SIG-M5 (cell line): ENCODE measurements at places on chromosomes 7 and 10.

DNA sequence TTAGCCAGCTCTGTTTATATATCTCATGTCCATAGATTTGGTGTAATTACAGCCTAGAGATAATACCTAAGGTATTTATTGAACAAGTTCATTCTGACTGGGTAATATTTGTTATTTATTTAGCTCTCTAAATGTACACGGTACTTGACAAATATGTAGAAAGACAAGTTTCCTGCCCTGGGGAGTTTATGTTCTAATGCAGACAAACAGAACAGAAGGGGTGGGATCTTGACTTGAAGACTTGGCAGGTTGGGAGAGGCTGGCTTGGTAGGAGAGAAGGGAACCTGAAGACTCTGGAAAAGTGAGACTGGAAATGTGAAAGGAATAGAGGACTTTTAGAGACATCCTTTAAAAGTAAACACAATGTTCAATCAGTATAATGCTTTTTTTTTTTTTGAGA is 97.7 kb upstream of the CDK6 start:
- no peak for DNase-seq

DNA sequence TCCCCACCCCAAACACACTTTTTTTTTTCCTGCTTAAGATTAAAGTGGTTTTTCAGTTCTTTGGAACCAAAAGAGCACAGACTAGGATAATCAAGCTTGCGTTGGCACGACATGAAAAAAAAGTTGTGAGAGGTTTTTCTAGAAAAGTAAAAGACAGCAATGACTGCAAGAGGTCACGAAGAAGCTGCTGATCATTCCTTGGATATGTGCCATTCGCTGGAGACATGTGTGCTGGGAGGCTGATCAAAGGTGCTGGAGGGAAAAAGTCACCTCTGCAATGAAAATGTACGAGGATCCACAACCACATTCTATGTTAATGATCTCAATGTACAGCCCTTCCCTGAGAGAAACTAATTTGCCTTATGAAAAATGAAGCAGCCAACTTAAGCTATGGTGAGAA is 5.4 kb downstream of the AKR1B1 start:
- DNase-seq = no peak

DNA sequence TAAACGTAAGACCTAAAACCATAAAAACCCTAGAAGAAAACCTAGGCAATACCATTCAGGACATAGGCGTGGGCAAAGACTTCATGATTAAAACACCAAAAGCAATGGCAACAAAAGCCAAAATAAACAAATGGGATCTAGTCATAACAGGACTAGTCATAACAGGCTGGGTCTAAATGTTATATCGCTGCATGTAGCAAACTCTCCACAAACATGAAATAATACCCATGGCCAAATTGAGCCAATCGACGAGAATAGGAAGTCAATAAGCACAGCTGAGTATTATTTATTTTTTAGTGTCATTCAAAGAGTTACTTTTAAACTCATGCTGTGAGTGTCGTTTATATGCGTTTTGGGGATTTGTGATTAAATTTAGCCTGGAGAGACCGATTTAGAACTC is 225.1 kb downstream of the TFEC start:
- no peak for DNase-seq

GRCh38 chr10:110810625-110811024 is 61.1 kb upstream of the PDCD4 start:
- DNase-seq = no peak

DNA sequence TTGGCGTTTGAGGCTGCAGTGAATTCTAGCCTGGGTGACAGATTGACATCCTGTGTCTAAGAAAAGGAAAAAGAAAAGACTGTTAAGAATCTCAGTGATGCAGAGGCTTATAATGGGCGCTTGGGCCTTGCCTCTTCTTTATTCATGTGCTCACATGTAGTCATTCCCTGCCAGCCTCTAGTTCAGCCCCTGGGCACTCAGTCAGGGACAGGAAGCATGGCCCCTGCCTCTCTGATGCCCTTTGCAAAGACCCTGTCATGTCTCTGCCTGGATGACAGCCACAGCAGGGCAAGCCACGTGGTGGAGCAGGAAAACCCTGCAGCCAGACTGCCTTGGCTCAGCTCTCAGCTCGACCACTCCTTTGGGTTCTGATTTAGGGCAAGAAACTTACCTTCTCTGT is 368.9 kb downstream of the RPS24 start:
- no peak for DNase-seq

- no peak for DNase-seq
These were observed 9.9 kb downstream of the CCNY start for GRCh38 chr10:35346248-35346647.

GRCh38 chr7:41825927-41826480 is 123.1 kb upstream of the INHBA start:
- DNase-seq = no peak

GRCh38 chr7:42628054-42628453 is 283.8 kb downstream of the C7orf25 start:
- no peak for DNase-seq

GRCh38 chr10:79044846-79045245 is 23.9 kb upstream of the ZMIZ1 start:
- DNase-seq = no peak

- no peak for DNase-seq
These were observed 361 bp upstream of the PLXDC2 start for GRCh38 chr10:19815731-19816410.

- DNase-seq = no peak
These were observed 32.1 kb upstream of the A1CF start for GRCh38 chr10:50917486-50917885.

DNA sequence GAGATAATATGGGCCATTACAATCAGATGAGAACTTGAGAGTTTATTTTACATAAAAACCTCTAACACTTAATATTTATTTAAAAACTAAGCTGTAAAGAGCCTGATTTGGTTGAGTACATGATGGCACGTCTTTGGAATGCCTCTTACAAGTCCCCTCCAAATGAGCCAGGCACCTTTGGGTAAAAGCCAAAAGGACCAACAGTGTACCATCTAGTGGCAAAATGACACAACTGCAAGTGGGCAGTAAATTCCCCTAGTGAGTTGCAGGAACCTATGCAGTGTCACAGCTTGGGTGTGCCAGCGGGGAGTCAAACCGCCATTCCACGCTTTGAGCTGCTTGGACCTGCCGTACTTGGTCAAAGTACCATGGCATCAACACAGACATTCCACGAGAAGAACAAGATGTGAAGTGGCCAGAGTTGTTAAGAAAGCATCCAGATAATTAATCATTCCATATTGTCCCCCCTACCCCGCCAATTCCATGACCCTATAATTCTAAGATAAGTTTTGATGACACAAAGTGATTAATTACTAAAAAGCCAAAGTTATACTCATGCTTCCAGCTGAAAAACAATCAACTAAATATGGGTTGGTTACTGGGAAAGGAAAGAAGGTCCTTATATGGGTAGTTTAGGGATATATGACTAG is 115.2 kb downstream of the SORBS1 start:
- DNase-seq = no peak

- DNase-seq = no peak
These were observed 258.4 kb upstream of the SP8 start for GRCh38 chr7:21044913-21045568.

GRCh38 chr10:131131726-131132591 is 179.6 kb downstream of the TCERG1L start:
- DNase-seq = no peak

DNA sequence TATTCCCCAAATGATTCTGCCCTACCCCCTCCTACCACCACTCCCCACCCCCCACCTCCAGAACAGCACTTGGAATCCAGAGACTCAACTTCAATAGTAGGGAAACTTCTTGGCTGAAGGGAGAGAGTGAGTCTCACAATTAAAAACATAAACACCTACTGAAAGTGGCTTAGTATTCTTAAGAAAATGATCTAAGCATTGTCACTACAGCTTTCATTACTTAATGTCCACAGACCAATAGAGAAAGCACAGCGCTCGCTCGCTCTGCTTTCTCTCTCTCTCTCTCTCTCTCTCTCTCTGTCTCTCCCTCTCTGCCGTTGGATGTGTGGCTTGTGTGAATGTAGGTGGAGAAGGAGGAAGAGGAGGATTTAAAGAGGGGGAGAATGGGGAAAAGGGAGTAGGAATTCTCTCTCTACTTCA is 1.5 kb upstream of the SEMA3A start:
- DNase-seq = no peak

GRCh38 chr7:129417073-129417472 is 17.2 kb upstream of the STRIP2 start:
- no peak for DNase-seq

- DNase-seq = no peak
These were observed 730.5 kb downstream of the ZWINT start for GRCh38 chr10:55630491-55631056.

GRCh38 chr7:135557455-135558336 is at the start of gene NUP205:
Gene NUP205, plus strand, starts transcription at chr7:135557917. Its CDS starts 28 bp downstream, at chr7:135557945.
- DNase-seq = peak; percentile 75

- DNase-seq = no peak
These were observed 42.2 kb downstream of the MAD1L1 start for GRCh38 chr7:2190531-2190930.

GRCh38 chr10:79445977-79446757 is 743 bp upstream of the ZCCHC24 start:
- no peak for DNase-seq

DNA sequence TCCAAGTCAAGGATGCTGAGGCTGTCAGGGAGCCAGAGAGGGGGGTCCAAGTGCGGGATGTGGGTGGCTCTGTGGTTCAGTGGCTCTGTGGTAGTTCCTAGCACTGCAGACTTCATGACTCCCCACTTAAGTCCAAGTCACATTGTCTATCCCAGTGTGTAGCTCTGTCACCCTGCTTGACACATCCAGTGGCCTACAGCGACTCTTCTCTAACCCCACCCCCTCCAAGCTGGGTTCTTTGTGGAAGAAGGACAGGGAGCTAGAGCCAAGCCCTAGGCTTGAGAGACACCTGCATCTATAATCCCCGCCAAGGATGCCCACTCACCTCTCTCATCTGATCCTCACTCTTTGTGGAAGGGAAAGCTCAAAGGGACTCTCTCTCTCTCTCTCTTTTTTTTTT is 57.6 kb downstream of the ADCYAP1R1 start:
- no peak for DNase-seq

- DNase-seq = no peak
These were observed 170.4 kb downstream of the WNT2 start for GRCh38 chr7:117152213-117153007.

GRCh38 chr10:30967650-30968410 is 63.8 kb downstream of the ZNF438 start:
- DNase-seq = no peak

DNA sequence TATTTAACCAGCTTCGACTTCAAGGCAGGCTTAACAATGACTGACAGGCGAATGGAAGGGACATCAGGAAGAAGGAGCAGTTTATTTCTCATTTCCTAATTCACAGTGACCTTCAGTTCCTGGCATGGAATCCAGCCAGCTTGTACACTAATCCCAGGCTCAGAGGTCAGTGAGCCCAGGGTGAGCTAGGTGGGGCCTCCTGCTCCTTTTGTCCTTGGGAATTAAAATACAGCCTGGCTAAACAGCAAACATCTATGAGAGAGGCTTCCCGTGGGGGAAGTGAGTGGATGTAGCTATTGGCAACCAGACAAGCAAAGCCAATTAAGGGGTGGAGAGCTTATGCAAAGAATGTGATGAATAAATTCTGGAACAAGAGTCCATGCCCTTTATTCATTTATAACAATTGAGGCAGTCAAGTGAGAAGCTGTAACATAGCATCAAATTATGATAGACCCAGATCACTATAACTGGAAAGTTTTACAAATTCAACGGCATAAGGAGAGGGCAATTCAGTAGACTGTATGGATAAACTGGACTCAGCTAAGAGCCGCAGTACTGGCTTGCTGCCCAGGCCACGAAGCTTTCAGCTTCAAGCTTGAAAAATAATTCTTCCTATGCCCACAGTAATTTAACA is 57.1 kb downstream of the STK17A start:
- no peak for DNase-seq

DNA sequence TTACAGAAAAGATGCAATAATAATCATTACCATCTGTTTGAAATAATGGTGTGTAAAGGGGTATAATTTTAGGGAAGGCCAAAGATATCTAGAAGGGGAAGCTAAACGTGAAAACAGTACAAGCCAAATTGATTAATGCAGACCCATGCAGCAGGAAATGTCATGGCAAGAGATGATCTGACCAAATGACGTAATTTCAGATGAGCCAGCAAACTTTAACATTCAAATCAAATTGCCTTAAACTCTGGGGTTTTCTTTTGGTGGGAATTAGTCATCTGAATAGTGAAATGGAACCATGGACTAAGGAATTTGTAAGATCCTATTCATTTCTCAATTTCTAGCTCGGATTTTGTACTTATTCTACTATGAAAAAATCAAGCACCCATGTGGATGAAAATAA is 21.4 kb upstream of the SCIN start:
- DNase-seq = no peak

GRCh38 chr7:7077945-7078344 is 104.4 kb upstream of the C1GALT1 start:
- no peak for DNase-seq
